ENCODE measurements at places on chromosomes 6 and 20.

GRCh38 chr20:4670469-4670868 lies 51.2 kb upstream of the PRND start:
- no peak for DNase-seq

DNA sequence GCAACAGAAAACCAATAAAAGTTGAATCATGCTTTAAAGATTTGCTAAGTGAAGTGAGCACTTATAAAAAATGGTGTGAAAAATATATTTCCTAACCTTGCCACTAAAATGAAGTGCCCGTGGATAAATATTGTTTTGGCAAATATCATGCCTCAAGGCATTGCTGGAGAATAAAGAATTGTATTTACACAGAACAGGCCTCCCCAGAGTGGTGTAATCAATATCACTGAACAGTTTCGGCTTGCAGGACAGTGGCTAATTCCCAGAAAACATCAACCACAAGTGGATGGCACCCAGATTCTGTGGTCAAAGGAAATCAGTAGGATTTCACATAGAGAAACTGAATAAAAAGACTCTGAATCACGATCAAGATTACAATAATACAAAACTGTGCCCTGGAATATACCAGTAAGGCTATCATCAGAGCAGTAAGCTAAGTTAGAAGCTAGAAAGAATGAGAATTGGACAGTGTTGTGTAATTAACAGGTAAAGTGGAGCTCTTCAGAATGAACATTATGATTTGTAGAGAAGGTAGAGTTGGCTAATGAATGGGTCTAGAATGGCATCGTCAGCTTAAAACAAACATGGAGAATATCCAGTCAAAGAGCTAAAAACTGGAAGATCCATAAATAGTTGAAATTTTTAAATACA lies 1026.9 kb upstream of the ADGRB3 start:
- DNase-seq, result no peak

DNA sequence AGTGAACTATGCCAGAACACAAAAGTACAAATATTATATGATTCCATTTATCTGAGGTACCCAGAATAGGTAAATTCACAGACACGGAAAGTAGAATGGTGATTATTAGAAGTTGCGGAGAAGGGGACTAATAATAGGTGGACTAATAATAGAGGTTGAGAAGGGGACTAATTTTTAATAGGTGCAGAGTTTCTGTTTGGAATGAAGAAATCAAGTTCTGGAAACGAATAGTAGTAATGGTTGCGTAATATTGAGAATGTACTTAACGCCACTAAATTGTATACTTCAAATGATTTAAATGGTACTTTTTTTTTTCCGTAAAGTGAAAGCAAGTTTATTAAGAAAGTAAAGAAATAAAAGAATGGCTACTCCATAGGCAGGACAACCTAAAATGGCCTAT lies 33.2 kb downstream of the B4GALT5 start:
- DNase-seq, result no peak

DNA sequence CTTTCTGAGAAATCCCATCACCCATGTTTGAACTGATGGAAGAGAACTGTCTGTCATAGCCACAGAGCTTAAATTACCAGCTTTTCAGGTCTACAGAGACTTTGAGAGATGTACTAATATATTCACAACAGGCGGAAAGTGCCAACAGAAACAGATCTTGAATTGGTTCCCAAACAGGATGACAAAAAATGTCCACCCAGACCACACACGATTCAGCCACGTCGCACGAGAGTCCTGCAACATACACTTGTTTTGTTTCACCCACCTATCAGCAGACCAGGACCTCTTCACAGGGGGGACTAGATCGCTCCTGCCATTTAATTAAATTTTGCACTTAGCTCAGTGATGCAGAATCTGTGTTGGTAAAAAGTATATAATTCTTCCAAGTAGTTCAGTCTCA lies 187.1 kb upstream of the CEP162 start:
- DNase-seq, result no peak

GRCh38 chr6:104134876-104135275 lies 724.8 kb downstream of the HACE1 start:
- no peak for DNase-seq

DNA sequence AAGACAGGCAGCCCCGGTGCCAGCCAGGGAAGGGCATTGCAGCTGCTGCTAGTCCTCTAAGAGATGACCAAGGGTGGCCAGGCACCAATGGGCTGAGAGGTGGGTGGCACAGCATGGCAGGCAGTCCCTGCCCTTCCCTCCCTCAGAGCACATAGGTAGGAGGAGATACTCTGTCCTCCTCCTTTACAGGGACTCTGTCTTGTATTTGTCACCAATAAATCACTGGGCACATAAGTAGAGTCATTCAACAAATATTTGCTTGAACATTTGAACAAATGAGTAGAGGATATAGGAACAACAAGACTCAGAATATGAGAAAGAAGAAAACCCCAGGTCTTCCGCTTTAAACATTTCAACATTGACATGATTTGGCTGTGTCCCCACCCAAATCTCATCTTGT lies 69.4 kb upstream of the CLDN20 start:
- DNase-seq, result no peak

DNA sequence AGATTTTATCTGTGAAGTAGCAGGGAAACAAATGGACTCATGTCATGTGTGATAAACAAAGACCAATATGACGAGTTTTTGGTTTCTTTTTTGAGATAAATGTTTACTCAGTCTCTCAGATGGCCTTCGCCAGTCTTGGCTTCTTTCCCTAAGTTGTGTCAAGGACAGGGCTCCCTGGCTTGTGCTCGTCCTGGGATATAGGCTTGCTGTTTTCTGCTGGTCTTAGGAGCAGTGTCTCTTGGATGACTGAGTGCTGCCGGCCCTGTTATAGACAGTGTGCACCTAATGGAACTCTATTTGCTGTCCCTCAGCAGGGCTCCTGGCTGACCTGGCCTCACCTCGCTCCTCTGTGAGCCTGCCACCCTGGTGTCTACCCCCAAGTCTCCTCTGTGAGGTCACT lies 324.1 kb upstream of the SYNCRIP start:
- no peak for DNase-seq

- DNase-seq, result no peak
These were observed 99.9 kb downstream of the PRND start for GRCh38 chr20:4821590-4821989.

DNA sequence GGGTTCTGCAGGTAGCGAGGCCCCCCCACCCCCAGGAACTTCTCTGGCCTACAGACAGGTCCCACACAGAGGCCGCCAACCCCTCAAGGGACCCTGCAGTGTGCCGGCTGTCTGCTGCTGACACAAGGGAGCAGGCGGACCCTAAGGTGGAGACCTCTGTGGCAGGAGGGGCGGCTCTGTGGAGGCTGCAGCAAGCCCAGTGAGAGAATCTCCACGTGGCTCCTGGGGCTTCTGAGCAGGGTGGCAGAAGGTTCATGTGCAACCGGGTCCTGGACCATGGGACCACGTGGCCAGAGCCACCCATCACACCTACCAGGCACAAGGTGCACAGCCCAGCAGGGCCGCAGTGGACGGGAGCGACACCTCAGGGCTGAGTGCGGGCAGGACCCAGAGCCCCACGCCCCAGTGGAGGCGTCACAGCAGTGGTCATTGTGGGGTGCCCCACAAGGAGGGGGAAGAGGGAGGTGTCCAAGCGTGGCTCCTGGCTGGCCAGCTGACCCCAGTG lies 4.3 kb downstream of the ARFRP1 start:
- no peak for DNase-seq

DNA sequence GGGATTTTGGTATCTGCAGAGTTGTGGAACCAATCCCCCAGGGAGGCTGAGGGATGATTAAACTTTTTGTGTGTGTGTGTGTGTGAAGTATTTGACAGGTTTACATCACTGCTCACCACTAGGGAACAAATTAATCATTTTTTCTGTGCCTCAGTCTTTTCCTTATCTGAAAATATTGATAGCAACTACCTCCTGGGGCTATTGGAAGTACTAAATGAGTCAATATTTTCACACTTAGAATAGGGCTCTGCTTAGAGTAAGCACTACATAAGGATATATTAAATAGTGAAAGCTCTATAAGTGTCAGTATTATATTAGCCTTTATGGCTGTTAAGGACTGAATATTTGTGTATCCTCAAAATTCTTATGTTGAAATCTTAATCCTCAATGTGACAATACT lies 155.2 kb upstream of the UST start:
- DNase-seq, result no peak

DNA sequence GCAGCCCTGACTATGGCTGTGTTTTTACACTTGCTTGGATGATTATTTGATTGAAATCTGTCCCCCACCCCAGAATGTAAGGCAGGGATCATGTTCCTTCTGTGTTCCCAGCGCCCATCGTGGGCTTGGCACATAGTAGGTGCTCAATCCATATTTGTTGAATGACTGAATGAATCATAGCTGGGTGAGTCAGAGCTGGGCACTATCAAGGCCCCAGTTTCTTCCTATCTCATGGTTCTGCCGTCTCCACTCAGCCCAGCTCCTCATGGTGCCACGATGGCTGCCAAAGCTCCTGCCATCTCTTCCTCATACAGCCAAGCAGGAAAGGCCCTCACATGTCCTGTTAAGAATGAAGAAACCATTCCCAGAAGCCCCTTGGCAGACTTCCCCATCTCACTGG lies 29.0 kb downstream of the CEBPB start:
- DNase-seq, result no peak

DNA sequence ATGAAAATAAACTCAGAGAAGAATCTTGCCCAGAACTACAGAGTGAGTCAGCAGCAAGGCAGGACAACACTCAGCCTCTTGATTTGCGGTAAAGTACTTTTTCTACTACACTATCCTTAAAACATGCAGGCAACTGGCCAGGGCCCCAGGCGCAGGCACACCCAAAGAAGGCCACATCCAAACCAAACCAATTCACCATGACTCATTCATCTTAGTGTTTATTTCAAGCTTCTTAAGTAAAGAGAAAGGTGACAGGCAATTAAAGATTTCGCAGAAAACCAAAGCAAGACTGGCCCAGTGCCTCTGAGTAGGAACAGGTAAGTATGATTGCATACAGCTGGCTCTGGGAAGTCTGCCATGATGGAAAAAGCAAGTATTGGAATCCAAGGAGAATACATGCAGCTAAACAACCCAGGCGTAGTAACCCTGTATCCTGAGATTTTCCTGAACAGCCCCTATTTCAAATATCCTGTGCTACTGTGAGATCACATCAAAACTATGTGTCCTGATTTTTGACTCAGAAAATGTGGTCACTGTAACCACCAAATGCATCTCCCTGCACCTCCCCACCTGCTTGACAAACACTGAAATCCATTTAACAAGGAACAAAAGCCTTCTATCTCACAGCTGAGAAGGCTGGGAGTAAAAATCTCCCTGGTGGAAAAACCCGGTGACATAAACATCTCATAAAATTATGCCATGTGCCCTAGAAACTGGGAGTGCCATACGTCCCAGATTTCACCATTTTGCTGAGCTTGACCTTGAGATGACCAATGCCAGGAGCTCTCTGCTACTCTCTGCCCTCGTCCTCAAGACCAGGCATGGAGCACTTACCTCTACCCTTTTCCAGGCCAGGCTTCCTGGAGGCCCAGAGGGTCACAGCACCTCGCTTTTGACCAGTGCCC lies 12.4 kb downstream of the WFDC3 start:
- no peak for DNase-seq

- DNase-seq, result no peak
These were observed 46.9 kb downstream of the GJA10 start for GRCh38 chr6:89941031-89941762.

DNA sequence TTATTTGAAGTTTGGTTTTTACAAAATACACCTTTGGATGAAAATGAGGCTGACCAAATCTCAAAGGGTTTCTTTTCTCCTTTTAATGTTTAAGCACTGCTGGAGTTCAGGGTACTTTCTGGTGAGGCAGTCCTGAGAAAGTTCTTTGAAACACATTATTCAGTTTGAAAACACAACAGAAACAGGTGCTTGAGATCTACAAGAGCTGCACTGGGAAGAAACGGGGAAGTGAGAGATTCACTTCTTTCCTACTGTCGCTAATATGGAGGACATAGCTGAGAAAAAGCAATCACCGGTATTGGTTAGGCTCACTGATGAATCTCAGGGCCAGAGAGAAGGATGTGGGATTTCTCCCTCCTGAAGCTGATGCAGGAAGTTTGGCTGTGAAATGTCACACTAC lies 22.9 kb upstream of the TMEM170B start:
- no peak for DNase-seq

GRCh38 chr6:14656649-14657048 lies 539.1 kb downstream of the CD83 start:
- no peak for DNase-seq

- DNase-seq, result no peak
These were observed 166.1 kb upstream of the TNFAIP3 start for GRCh38 chr6:137700751-137701477.

DNA sequence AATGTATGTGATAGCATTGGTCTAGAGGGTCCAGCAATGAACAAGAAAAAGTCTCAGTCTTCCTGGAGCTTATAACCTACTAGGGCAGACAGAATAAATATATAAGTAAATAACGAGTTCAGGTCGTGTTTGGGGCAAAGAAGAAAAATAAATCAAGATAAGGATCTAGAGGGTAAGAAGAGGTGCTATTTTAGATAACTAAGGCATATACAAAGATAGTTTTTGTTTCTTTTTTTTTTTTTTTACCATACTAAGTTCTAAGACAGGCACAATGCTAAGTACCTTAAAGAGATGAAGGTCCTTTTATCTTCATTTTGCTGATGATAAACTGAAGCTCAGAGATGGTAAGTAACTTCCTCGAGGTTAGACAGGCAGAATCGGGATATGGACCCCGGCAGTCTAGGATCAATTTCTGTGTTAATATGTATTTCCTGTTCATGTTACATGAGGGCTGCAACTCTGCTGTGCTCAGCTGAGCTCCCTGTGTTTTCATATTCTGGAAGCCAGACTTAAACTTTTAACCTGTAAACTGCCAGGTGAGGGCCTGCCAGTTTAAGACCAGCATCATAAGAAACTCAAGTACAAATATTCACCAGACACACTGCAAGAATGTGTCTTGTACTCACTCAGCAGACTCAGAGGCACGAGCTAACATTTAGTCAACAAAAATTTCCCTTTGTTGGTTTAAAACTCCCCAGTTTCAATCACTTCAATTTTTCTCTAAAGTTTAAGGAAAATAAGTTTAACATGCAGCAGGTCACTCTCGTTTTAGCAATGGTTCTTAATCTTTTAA lies 23.3 kb downstream of the SESN1 start:
- DNase-seq, result peak; percentile 15

- no peak for DNase-seq
These were observed 75.4 kb upstream of the ADGRB3 start for GRCh38 chr6:68559716-68560115.

- no peak for DNase-seq
These were observed 26.6 kb downstream of the PYGB start for GRCh38 chr20:25274481-25274880.

DNA sequence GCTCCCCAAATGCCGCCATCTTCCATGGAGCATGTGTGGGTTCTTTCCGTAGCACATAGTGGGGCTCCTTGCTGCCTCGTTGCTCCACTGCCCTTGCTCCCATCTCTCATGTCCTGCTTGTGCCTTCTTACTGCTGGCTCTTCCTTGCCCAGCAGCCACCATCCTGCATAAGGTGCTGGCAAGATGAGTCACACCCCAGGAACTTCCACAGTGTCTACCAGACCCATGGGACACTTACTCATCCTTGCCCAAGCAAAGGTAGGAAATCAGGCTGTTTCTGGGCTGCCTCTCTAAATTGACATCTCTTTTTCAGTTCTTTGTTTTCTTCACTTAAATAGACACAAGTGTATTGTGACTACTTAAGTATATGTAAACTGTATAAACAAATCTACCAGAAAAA lies 39.4 kb upstream of the RGS17 start:
- no peak for DNase-seq

GRCh38 chr20:50724851-50725723 lies 6.3 kb upstream of the PARD6B start:
- no peak for DNase-seq
